ENCODE measurements at places on chromosomes 3 and 15.
A peak's percentile ranks its signal among the peaks of the same experiment; 100 is the strongest.

- DNase-seq = no peak
Measured at GRCh38 chr3:50260942-50261441, 8.0 kb upstream of the SEMA3B start.

GRCh38 chr3:120425572-120426250 lies 25.1 kb downstream of the FSTL1 start:
- DNase-seq = no peak

DNA sequence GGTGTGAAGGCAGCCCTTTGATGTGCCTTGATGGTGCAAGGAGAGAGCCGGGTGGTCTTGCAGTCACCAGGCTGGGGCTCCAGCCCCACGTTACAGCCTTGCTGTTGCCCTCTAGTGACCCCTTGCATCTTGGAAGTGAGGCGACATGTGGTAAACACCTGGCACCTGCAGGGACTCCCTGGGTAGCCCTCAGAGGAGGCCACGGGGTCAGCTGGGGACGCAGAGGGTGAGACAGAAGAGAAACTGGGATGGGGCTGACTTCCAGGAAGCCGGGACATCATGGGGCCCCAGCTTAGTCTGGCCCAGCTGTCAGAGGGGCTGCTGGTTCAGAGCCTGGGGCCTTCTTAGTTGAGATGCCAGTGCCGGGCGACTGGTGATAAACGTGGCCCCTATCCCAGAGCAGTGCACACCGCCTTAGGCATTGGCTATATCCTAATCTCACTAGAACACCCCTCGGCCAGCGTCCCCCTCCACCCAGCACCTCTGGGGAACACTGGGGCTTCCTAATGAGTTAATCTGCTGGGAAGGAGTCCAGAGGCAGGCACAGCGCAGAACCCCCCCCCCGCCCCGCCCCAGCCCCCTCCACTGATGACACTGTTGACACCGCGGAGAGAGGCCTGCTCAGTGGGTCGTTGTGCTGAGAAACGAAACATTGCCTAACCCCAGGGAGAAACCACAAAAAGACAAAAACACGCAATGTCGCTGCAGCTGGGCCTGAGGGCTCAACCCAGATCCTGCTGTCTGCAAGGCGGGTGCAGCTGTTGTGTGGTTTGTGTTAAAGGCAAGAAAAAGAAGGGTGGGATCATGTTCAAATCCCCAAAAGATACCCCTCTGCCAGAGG lies 60.5 kb upstream of the KLF13 start:
- DNase-seq = peak; percentile 81

DNA sequence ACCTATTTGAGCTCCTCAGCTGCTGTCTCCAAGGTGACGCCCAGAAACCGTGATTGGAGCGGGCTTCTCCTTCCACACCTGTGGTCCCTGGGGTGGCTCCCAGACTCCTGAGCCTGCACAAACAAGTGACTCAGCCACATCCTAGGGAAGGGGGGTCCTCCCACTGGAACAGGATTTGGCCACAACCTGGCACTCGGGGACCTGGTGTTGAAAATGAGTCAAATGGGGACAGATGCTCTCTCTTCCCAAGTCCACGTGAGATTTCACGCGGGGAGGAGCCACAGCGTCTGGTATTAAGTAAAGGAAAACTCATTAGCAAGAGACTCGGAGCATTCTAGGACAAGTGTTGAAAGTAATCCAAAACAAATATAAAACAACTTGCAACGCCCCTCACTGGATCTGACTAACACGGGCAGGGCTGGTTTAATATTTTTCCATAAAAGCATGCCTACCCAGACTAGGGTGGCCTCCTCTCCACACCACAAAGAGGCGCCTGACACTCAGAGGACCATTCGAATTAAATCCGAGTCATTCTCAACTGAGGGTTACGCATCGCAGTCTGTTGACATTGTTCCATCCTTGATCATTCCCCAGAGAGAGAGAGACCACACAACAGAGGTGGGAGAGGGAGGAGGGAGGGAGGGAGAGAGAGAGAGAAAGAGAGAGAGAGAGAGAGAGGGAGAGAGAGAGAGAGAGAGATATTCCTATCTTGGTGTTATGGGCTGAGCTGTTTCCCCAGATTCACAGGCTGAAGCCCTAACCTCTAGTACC lies 74.4 kb downstream of the MGLL start:
- no peak for DNase-seq

GRCh38 chr15:65919353-65919752 lies 50.1 kb downstream of the RAB11A start:
- no peak for DNase-seq

- DNase-seq = no peak
Measured at GRCh38 chr15:48510976-48511375, 134.5 kb downstream of the FBN1 start.

GRCh38 chr3:40054568-40055222 lies 245.3 kb downstream of the MYRIP start:
- DNase-seq = no peak

GRCh38 chr3:190591080-190591479 lies 77.2 kb downstream of the IL1RAP start:
- no peak for DNase-seq

GRCh38 chr3:48518069-48518468 lies 14.1 kb upstream of the SHISA5 start:
- no peak for DNase-seq

DNA sequence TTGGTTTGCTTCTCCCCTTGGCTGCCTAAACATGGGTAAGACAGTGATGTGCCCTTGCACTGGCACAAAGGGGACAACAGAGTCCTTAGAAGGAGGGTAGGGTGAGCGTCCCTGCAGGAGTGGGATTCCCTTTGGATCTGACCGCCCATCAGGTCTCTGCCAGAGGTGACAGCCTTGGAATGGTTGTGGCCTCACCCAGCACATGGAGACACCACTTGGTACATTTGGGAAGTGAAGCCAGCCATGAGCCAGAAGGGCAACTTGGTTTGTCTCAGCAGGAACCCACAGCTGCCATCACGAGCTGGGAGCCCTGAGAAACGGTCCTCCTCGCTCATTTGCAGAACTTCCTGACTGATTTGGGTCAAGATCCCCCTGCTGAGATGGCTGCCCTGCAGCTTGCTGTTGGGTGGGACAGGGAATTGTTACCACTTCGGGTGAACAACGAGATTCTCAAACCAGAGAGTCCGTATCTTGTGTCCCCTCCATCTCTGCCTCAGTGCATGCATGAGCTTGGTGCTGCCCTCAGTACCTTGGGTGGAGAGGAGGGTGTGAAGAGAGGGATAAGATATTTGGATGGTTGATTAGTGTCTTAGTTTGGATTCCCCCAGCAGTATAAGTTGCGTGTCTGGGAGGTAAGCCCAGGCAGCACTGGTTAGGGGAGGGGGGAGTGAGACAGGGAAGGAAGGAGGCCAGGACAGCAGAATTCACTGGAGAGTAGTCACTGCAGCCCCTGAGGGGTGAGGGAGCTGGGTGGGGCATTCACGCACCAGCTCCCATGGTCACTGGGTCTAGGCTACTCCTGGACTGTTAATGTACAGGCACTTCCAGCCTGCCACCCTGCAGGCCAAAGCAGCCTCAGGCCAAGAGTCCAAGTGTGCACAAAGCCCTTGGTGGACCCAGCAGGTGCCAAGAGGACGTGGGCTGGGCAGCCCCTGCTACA lies 168.8 kb upstream of the TOPAZ1 start:
- DNase-seq = no peak

DNA sequence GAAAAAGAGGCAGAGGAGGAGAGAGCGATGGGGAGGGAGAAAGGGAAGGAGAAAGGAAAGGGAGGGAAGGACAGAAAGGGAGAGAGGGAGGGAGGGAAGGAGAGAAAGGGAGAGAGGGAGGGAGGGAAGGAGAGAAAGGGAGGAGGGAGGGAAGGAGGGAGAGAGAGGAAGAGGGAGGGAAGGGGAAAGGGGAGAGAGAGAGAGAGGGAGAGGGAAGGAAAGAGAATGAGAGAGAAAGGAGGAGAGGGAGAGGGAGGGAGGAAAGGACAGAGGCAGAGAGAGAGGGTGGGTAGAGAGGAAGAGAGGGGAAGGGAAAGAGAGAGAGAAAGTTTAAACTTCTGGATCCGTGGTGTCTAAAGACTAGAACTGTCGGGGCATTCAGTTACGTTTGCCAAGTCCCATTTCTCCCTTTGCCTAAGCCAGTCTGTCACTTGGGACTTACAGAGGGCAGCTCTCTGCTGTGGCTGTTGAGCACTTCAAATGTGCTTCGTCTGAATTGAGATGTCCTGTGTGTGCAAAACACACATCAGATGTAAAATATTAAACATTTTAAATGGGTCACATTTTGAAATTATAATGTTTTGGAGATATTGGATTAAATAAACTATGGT lies 62.6 kb downstream of the PLXNA1 start:
- DNase-seq = no peak

DNA sequence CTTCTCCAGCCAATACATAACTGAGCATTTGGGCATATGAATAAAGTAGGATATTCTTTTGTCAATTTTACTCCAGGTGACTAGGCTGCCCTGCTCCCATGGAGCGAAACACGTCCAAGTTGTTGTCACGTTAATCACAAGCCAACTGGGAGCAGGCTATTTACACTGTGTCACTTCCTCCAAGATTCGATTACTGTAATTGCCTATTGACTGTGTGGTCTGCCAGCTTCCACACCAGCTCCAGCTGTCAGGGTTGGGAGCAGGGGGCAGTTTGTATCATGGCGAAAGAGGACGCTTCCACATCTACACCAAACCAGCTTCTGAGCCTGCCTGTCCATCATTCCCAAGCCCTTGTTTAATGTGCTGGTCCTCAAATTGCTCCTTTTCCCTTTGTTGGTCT lies 89.2 kb upstream of the RORA start:
- no peak for DNase-seq

Data from activated CD8-positive, alpha-beta T cell treated with anti-CD3 and anti-CD28 coated beads for 36 hours (primary cell).